ENCODE measurements at places on chromosomes 3 and 15.

DNA sequence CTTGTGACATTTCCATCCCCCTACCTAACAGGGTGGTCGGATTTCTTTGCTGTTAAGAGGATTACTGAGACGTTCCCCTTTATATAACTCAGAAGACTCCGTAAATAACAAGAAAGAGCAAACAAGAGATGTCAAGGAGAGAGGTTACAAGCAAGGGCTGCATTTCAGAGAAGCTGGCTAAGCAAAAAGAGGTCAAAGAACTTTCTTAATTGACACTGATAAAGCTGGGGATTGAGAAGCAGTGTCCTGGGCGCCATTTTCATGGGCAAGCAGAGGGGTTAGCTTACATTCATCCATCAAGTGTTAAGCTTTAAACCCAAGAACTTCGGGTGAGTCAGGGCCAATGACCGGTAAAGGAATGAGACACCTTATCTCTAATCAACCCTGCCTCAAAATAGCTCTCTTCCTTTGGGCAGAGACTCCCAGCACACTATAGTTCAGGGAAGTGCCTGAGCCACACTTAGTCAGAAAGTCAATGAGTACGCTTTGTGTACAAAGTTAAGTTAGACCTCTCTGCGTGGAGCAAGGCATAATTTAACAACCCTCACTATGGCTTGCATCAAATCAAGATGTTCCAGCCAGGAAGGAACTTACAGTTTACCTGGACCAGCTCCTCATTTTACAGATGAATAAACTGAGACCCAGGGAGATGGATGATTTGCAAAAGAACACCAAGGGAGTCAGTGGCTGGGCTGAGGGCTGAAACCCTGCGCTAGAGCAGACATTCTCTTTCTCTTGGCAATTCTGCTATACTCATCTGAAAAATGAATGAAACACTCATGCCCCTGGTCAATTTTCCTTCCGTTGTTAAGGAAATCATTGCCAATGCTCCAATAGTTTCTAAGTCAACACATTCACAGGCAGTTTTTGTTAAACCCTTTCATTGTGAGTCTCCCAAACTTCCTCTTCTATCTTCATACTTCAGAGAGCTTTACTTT is 44.6 kb downstream of the CCNL1 start:
- DNase-seq, result no peak

DNA sequence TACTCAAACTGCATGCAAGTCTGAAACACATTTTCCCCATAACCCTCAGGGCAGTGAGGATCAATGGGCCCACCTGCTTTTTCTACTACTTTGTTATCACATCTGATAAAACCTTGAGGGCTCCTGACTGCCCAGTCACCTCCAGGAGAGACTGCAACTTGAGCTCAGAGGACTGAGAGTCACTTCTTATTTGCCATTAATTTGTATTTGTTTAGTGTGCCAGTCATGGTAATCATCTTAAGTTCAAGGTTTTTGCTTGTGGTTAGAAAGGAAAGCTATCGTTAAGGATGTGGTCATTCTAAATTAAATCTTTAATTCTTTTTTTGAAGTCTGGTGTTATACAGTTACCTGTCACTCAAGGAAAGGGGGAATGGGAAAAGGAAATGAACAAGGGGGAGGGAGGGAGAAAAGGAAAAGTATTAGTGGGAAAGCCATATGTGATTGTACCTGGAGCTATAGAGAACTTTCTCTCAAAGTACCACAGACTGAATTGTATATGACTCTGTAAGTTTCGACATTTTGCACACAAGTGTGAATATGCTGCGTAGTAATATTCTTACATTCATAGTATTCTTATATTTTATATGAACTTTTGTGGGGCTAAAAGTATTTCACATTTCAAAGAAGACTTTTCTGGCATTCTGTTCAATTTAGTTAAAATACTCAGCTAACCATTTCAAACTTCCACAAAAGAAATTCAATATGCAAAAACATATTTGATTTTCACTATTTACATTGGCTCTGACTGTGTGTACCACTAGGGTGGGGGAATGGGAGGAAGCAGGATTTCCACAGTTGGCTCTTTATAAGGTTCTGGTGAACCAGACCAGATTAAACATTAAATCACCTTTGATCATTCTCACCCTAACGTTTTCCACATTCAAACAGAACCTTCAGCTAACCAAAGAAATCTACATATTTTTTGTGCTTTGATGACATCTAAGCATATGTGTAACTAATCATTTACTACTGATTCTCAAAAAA is 166.5 kb upstream of the ATP11B start:
- DNase-seq, result no peak

DNA sequence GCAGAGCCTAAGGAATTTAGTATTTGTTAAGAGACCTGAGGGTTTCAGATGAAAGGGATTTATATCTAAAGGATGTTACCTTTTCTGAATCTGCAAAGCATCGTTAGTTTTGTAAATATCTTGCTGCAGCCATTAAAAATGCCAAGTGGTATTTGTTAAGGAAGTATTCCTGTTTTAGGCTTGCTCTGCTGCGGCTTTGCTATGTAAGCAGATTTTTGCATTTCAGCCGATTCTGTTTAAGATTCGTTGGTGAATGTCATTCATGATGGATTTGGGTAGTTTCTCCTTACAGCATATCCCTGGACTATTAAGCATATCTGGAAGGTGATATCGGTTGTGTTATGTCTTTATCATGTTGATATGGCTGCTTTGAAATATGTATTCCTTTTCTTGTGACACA is 1.0 kb downstream of the USP8 start:
- DNase-seq, result peak; percentile 23

DNA sequence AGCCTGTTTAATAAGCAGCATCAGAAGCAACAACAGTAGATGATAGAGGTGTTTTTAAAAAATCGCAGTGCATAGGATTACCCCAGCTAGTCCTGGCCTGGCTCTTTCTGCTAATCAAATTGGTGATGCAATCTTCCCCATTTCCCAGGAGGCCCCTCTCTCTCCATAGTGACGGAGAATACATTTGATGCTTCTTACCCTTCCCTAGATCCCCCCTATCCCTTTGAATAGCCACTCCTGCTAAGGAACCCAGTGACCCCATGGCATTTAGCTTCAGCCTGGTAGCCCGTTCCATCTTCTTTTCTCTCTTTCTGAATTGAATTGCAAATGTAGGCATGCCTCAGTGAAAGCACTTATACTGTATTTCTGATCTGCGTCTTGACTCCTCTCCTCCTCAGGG is 223.6 kb upstream of the GAP43 start:
- DNase-seq, result no peak

- no peak for DNase-seq
Observed at GRCh38 chr3:124818398-124819091, 68.6 kb downstream of the ITGB5 start.

GRCh38 chr3:79285380-79285779 is 482.4 kb downstream of the ROBO1 start:
- no peak for DNase-seq

DNA sequence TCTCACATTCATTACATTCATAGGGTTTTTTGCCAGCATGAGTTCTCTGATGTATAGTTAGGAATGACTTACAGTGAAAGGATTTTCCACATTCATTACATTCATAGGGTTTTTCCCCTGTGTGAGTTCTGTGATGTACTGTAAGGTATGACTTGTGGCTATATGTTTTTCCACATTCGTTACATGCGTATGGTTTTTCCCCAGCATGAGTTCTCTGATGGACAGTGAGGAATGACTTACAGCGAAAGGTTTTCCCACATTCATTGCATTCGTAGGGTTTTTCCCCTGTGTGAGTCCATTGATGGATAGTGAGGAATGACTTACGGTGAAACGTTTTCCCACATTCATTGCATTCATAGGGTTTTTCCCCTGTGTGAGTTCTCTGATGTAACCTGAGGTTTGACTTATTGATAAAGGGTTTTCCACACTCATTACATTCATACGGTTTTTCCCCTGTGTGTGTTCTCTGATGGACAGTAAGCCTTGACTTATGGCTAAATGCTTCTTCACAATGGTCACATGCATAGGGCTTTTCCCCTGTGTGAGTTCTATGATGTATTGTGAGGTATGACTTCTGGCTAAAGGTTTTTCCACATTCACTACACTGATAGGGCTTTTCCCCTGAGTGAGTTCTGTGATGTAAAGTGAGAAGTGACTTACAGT is 47.4 kb downstream of the ZNF717 start:
- DNase-seq, result no peak

DNA sequence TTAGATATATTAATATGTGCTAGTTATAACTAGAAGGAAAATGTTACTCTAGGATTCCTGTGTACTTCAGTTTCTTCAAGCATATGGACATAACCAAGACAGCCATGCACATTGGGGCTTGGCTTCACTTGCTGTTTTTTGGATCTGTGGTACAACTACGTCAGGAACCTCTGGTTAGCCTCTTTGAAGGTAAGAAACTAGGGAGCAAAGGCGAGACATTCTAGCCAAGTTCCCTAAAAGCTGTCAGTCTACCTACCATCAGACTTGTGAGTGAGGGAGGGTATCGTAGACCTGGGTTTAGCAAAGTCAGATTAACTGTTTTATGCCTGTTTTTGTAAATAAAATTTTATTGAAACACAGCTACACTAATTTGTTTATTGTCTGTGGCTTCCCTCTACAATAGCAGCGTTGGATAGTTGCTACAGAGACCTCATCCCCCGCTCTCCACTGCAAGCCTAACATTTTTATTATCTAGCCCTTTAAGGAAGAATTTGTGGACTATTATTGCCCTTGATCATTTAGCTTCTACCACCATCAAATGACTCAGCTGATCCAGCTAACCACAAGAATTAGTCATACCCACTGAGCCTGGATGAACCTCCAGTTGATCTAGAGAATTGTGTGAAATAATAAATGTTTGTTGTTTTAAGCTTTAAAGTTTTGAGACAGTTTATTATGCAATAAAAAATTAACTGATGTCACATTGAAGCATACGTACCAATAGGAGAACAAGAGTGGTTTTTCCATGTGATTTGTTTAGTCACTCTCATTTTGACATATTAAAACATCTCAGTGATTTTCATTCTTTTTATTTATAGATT is 58.1 kb downstream of the RSRC1 start:
- DNase-seq, result no peak

DNA sequence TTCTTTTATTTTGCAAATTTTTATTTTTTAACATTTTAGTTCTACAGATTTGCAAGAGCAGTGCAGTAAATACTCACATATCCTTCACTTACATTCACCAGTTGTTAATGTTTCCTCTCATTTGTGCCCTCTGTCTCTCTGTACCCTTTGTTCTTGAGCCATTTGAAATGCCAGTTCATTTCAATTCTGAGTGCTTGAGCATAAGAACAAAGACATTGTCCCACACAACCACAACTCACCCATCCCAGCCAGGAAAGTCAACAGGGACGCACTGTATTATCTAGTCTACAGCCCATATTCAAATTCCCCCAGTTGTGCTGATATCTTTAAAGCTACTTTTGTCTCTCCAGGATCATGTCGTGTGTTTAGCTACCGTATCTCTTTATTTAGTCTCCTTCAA is 141.4 kb upstream of the SLC6A11 start:
- no peak for DNase-seq
